ENCODE measurements at places on chromosomes 7 and 10.

DNA sequence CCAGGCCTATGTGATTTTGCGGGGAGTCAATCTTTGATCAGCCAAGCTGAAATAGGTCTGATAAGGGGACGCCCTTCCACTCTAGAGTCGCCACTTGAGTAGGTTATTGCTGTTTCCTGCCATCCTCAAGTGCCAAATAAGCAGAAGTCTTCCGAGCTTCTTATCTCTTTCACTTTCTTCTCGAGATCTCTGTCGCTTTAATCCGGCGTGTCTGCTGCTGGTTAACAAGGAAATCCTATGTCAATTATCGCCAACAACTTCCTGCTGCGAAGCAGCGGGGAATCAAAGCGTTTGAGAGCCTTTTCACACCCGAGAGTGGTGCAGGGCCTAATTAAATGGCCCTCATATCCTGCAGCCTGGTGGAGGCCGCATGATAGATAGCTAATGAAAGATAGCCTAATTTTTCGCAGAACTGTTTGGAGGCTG lies 215.9 kb downstream of the RAB11FIP2 start:
- no peak for DNase-seq

GRCh38 chr10:101052285-101052684 lies 9.5 kb upstream of the KAZALD1 start:
- peak; percentile 71 for DNase-seq

GRCh38 chr7:99601656-99602310 lies 3.7 kb downstream of the TMEM225B start:
- DNase-seq = no peak

- peak; percentile 76 for DNase-seq
These were observed at the start of gene KAZALD1 for GRCh38 chr10:101061624-101062231. KAZALD1 (plus strand) TSS chr10:101061989; CDS start chr10:101062593, 604 bp downstream.

- DNase-seq = peak; percentile 33
These were observed 140.6 kb downstream of the ALOX5 start for GRCh38 chr10:45514291-45515270.
